CD4-positive, alpha-beta T cell (primary cell): ENCODE measurements at places on chromosomes 2 and 18. TPM values are rescaled to one million over a fixed set of nuclear protein-coding genes. Genes with fewer than 3 reads are reported as not detected.

Gene SUPT7L
- total RNA-seq, result 52.2 TPM

Gene PROM2
- 0.73 TPM for total RNA-seq

Gene CGREF1
- total RNA-seq, result not detected

Gene ALPG
- total RNA-seq, result not detected

Gene CCDC121
- total RNA-seq, result 0.91 TPM

Gene CDK15
- total RNA-seq, result not detected

Gene SERPINB7
- not detected for total RNA-seq

Gene RBM43
- total RNA-seq, result 16.0 TPM

Gene REEP1
- not detected for total RNA-seq
